ENCODE measurements at places on chromosomes 3 and 15.
A peak's percentile ranks its signal among the peaks of the same experiment; 100 is the strongest.

- DNase-seq, result no peak
Observed at GRCh38 chr15:92520914-92521623, 127.4 kb downstream of the ST8SIA2 start.

- DNase-seq, result no peak
Observed at GRCh38 chr15:53046153-53046790, 256.1 kb upstream of the ONECUT1 start.

GRCh38 chr15:79166311-79166955 is 75.9 kb upstream of the RASGRF1 start:
- no peak for DNase-seq

DNA sequence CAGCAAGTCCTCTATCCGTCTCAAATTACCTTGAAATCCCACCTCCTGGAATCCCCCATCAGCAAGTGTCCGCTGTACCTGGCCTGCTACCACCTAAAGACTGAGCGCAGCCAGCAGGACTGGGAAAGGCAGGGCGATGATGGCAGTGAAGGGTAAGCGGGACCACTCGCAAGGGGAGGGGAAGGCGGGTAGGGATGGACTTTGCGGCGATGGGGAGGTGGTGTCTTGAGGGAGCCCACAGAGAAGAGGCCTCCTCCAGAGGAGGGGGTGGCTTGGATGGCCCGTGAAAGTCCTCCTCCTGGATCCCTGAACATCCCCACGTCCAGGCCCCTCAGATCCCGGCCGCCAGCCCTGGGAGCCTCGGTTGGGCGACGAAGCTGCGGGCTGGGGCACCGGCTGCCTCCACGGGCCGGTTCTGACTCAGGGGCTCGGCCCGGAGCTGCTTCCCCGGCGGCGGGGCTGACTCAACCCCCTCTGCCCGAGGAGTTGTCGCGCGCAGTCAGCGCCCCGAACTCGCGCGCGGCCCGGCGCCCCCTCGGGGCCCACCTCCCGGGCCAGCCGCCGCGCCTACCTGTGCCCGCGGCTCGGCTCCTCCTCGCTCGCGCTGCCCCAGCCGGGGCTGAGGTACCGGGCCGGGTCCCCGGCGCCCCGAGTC is 512 bp downstream of the LARP6 start:
- peak; percentile 73 for DNase-seq

- DNase-seq, result no peak
Observed at GRCh38 chr15:50764461-50765194, 878 bp downstream of the SPPL2A start.

- no peak for DNase-seq
Observed at GRCh38 chr3:123350971-123351370, 97.9 kb downstream of the ADCY5 start.

DNA sequence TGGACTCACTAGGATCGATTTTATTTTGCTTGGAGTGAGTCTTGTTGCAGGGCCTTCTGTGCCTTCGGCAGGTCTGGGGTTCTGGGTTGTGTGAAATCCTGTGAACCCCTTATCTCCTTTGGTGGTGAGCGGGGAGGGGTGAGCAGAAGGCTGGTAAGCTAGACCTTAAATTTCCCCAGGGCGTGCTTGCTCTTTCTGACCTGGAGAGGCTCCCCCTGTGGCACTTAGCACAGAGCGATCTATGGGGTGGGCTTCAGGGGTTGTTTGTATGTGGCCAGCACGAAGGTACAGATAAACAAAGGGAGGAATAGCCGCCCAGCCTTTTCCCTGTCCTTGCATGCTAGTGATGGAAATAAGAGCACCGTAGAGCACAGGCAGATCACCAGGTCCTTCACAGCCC is 11.8 kb downstream of the CACNA2D3 start:
- no peak for DNase-seq

DNA sequence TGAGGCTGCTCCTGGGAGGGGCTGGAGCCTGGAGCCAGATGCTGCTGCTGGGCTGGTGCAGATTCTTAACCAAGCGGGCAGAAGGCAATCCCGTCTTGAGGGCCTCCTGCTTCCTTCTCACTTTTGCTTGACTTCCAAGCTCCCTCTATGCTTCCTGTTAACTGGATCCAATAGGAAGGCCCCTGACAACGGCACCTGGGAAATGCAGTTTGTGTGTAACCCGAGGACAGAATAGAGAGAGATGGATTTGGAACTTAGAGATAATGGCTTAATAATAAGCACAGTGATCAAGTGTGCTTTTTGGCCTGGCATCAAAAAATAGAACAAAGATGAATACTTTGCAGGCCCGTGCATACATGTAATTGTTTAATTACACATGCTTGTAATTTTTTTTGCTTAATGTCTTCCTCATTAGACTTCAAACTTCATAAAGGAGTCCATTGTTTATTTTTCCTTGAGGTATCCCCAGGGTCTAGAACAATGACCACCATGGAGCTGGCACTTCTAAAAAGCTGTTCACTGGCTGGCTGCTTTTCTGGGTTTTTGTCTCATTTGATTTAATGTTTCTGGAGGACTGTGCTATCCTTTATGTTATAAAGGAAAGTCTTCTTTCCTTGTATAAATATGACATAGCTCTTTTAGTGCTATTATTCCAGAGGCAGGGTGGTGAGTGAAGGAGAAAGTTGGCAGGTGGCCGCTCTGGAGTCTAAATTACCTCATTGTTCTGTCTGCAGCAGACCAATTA is 63.3 kb upstream of the MITF start:
- DNase-seq, result no peak

GRCh38 chr15:48898446-48898845 is 20.5 kb downstream of the EID1 start:
- DNase-seq, result no peak
